ENCODE measurements at places on chromosomes 3 and 15.

GRCh38 chr3:184788751-184789150, 23.2 kb upstream of the VPS8 start:
- no peak for DNase-seq

GRCh38 chr15:58398071-58398470, 33.7 kb upstream of the LIPC start:
- DNase-seq = no peak

- DNase-seq = no peak
Measured at GRCh38 chr3:143152043-143152442, 32.5 kb downstream of the CHST2 start.

GRCh38 chr3:30604558-30604957, 1.8 kb upstream of the TGFBR2 start:
- DNase-seq = no peak

DNA sequence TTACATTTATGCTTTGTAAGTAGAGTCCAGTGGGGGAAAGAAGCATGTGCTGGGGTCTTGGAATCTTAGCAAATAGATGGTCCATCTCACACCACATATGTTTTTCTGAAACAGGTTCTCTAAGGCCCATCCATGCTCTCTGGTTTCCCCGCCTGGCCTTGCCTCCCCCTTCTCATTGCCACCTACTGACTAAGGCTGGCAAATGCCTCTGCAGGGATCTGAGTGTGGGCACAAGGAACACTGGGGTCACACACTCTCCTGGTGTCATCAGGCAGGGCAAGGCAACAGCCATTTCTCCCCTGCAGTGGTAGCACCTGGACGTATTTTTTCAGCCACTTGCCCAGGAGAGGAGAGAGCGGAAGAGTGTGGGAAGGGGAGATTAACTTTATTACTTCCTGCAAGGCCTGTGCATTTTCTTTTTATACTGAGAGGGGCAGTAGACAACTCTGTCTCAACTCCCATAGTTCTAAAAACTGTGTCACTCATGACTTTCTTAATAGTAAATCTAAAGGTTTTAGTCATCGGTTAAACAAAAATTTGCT, 804.2 kb upstream of the NECTIN3 start:
- no peak for DNase-seq

DNA sequence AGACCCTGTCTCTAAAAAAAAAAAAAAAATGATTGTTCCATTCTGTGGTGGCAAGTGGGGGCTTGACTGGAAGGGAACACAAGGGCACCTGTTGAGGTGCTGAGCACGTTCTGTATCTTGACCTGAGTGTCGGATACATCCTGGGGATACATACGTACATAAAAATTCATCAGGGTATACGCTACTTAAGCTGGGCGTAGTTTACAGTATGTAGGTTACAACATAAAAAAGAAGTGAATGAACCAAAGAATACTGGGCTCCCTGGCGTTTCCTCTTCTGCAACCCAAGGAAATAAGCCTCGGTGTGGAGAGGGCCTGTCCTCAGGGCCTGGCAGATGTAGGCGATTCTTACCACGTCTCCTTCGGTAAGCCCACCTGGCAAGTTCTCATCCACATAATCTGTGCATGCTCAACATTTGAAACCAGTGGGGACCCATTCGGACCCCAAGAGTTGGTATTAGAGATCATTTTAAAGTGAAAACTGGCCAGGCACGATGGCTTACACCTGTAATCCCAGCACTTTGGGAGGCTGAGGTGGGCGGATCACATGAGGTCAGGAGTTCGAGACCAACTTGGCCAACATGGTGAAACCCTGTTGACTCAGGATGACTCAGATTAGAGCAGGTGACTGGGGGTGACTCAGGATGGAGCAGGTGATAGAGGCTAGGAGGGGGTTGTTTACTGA, 5.1 kb upstream of the MUC20 start:
- DNase-seq = no peak

DNA sequence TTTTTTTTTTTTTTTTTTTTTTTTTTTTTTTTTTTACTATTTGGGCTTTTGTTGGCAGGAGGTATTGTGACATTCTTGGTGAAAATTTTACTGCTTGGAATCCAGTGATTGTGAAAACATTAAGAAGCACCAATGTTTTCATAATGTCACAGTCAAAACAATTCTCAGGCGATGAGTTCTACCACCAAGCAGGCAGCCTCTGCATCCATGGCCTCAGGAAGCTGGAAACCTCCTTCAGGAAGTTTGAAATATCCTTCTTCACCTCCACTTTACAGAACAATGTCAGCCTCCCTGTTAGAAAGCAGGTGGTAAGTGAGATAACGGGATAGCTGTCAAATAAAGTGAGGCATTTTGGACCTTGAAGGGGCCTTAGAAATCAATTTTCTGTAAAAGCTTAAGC, 98.3 kb downstream of the MEX3B start:
- DNase-seq = no peak

GRCh38 chr3:161415506-161416231, 44.4 kb upstream of the SPTSSB start:
- DNase-seq = no peak

DNA sequence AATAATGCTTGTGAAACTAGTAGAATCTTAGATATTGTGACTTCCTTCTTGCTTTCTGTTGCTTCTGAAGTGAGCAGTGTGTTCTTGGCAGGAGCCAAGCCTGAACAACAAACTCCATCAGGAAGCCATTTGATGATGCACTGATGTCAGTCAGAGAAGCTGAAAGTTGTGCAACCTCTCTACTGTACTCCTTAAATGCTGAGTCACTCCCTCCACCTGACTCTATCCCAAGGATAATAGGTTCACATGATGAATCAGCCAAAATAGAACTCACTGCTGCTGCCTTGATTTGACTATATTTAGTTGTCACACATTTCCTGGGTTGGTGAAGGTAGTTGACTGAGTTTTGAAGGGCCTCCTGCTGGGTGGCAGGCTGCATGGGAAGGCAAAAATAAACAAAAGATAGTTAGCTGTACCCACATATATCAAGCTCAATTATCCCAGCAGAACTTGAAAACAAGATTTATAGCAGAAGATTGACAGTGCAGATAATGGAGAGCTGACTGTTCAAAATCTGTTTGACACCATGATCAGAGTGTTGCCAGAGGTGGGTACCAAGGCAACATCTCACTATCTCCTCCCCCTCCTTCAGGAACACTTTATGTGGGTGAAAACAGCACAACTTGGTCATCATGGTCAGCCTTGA, 328.4 kb upstream of the DPH6 start:
- no peak for DNase-seq

DNA sequence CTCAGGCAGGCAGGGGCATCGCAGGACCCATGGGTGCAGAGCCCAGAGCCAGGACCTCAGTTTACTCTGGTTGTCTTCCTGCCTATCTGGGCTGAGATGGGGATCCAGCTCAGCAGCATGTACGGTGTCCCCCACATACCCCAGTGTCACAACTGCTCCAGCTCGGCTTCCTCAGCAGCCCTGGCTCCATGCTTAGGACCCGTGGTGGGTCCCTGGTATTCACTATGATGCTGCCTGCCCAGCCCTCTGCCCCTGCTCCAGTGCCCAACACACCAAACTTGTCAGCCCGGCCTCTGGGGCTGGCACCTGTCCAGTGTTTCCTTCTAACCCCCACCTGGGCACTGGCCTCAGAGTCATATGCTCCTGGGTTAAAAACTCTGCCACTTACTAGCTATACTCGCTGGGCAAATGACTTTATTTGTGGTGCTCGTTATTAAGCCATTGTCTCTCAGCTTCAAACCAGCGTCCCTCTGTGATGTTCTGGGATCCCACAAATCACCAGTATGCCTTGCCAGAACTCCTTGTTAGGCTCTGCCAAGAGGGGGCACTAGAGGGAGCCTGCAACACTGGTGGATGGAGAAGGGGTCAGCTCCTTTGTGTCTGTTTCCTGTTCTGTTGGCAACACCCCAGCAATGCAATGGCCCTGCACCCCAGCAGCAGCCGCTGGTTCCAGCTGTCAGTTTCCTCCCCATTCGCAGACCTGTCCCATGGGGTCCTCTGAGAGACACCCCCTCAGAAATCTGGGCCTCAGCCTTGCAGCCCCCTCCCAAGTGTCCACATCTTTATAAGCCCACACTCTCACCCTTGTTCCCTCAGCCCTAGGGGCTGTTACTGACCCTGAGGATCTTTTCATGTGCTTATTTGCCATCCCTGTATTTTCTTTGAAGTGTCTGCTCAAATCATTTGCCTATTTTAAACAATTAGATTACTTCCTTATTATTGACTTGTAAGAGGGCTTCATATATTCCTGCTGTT, 24.1 kb upstream of the MRPS22 start:
- DNase-seq = no peak

- DNase-seq = no peak
Measured at GRCh38 chr15:85760531-85761371, 34.0 kb downstream of the KLHL25 start.

GRCh38 chr3:188687389-188687788, 484.4 kb upstream of the TPRG1 start:
- DNase-seq = no peak

GRCh38 chr3:66017591-66017990, 21.1 kb downstream of the MAGI1 start:
- no peak for DNase-seq

DNA sequence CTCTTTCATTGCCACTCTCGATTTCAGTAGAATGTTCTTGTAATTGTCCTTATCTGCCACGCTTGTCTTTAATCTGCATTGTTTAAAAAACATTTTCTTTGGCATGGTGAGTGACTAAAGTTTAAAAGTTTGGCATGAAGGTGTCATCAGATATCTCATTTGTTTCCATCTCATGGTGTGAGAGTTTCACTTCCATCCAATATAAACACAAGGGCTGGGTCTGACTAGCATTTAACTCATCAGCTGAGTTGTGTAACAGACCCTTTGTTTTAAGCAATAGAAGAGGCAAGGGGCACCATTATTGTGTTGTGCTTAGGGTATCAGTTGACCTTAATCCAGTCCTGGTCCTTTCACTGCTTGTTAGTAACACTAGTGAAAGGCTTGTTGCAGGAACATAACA, 49.9 kb upstream of the IL12A start:
- no peak for DNase-seq

DNA sequence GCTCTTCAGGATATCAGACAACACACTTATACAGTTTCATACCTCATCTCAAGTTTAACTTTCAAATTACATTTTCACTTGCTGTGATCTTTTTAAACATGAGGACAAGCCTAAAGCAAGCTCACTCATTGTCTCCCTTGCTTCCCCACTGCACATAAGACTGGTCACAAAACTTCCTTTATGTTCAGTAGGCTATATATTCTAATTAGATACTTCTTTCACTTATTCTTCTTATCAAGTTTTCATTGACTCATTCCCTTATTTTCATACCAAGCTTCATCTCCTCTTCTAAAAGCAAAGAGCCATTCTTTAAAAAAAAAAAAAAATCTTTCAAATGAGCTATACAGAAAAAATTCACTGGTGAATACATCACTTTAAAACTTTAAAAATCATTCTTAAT, 62.6 kb downstream of the ESYT3 start:
- DNase-seq = no peak

GRCh38 chr15:80588801-80589200, 106.3 kb upstream of the ABHD17C start:
- DNase-seq = no peak

GRCh38 chr15:53588773-53589172, 170.7 kb downstream of the WDR72 start:
- no peak for DNase-seq

DNA sequence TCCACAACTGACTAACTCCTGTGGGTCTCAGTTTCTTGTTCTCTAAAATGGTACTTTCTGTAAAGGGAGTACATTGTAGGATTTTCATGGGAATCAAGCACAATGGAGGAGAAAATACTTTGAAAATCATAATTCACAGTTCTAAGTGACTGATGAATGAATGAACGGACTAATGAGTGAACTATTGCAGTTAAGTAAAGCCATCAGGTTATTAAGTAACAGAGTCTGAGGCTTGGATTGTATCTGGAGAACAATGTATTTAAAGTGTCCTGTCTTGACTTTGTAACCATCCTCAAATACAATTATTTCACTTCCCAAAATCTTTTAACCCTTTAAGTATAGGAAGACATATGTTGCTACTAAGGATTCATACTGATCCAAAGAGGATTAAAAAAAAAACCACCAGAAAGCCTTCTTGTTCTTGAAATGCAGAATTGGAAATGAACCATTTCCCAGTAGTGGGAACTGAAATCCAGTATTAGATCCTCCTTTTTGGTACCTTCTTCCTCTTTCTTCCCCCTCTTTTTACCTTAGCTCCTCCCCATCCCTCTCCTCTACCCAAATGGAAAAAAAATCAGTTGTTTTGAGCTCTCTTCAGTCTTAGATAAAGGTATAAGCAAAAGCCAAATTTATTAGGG, 13.2 kb upstream of the BCL6 start:
- DNase-seq = no peak
